ENCODE measurements at places on chromosomes 7 and 10. TPM values are rescaled to one million over a fixed set of nuclear protein-coding genes. Genes with fewer than 3 reads are reported as not detected.

The CLDN15 gene
- total RNA-seq, result 7.0 TPM

The CPA5 gene
- total RNA-seq, result not detected

The SEMA3D gene
- total RNA-seq, result 0.49 TPM

The PRKAR2B gene
- 0.54 TPM for total RNA-seq

The SYT15B gene
- under 0.01 TPM for total RNA-seq

The SVOPL gene
- not detected for total RNA-seq

The ANKRD30A gene
- total RNA-seq, result not detected

The CDNF gene
- total RNA-seq, result 0.36 TPM

Data from cardiac atrium fibroblast (primary cell).